Stimulated activated naive CD4-positive, alpha-beta T cell treated with Interleukin-2 at 50 U/mL for 16 hours (primary cell): ENCODE measurements at places on chromosomes 7 and 10.

DNA sequence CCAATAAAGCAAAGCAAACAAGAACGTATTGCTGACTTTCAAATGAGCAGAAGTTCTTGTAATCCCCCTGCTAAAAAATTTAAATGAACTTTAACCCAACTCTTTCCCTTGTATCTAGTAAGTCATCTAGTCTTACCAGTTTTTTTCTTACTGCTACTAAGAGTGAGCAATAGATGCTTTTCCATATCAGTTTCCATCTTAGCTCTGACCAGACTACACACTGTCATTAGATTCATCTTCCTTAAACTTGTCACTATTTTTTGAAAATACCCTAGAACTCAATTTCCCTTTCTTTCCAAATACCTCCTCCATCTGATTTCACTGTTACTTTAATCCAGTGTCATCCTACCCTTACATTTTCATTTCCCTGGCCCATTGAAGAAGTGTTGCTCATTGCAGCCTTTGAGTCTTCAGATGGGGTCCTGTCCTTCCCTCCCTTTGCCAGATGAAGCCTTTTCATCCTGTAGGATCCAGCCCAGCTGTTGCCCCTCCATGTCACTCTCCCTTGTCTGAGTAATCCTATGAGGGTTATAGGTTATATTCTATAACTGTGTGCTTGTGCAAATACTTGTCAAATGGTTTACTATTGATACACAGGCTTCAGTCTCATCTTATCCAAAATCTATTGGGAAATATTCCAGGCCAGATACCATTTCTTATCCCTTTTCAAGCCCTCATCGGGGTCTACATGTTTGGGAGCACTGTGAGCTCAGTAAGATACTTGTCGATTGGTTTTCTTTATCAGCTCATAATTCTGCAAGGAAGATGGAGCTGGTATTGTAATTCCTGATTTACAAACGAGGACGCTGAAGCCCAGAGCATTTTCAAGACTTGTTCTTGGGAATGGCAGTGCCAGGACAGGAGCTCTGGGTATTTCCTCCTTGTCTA lies 51.5 kb upstream of the ITGB1 start:
- DNase-seq: no peak

DNA sequence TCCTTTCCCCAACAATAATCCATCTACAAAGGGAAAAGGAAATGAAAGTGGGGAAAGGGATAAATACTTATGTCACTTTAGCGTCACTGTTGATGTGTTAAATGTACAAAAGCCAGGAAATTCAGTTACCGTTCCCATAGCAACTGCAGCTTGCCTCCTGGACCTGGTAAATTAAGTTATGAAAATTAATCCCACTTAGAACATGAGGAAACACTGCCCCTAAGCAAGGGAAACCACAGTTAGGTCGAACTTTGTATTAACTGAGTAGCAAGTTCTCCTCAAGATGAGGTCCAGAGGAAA lies 338.2 kb upstream of the AOAH start:
- DNase-seq: no peak

GRCh38 chr10:121063744-121064143 lies 212.6 kb downstream of the WDR11 start:
- no peak for DNase-seq

- no peak for DNase-seq
These were observed 209.4 kb upstream of the KLF14 start for GRCh38 chr7:130943336-130943901.

- DNase-seq: no peak
These were observed 90.0 kb downstream of the GSAP start for GRCh38 chr7:77326131-77326530.

DNA sequence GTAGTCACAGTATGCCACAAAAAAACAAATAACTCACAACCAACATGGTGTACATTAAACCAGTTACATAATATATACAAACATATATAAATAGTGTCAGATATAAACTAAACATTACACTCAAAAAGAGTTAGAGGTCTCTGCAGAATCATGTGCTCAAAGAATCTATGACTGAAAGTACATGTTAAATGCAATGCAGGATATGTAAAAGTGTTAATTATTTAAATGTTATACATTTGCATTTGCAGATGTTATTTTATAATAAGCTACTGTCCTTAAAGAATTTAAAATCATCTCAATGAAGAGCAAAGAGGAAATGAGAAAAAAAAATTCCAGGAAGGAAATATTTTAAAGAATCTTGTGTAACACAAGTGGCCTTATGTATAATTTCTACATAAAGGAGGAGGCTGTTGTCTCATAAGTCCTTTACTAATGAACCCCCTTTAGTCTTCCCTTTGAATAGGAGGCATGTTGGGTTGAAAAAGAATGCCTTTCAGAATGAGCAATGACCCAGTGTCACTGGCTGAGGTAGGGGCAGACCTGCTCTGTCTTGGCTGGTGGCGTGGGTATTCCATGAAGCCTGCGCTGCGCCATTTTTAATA lies 148.9 kb downstream of the ITGA8 start:
- no peak for DNase-seq

DNA sequence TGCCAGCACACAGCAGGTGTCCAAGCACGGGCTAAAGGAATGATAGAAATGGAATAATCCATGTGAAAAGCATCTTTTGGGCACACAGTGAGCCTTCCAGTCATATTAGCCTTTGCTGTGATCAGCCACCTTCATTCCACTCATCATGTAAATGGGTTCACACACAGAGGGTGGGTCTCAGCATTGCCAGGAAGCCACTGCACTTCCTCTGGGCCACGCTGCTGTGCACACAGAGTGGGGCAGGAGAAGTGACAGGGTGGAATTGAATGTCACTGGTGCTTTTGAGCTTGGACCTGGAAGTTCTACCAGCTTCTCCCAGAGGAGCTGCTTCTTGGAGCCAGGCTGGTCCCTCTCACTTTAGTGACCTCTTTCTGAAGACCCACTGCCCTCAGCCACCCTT lies 203.5 kb downstream of the USP6NL start:
- DNase-seq: no peak

DNA sequence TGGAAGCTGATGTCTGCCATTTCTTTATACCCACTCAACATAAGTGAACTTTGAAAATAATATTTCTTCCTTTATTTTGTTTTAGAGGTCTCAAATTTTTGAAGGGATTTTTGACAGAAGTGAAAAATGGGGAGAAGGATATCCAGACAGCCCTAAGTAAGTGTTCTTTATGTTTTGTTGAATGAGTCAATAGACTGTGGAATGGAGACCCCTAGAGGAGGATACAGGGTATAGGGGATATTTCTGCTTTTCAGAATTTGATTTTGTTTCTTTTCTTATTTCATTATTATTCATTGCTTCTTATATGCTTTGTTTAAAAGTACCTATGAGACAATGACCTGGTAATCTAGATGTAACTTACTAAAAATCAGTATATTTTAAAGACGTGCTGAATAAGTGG lies 34.4 kb downstream of the PLEKHA8 start:
- DNase-seq: no peak

GRCh38 chr10:813286-813685 lies 118.2 kb downstream of the LARP4B start:
- DNase-seq: no peak

GRCh38 chr7:47485640-47486435 lies 96.1 kb downstream of the TNS3 start:
- no peak for DNase-seq

DNA sequence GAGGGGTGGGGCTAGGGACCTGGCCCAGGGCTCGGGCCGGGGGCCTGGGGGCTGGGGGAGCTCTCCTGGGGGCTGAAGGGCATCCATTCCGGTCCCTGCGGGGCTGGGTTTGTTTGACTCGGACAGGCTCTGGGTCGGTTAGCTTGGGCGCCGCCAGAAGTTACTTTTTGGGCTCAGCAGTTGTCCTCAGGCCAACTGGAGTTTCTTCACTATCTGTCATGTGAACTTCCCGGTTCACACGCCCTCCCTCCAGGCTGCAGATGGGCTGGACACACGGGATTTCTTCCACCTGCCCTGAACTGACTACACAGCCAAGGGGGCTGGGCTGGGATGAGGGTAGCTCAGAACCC lies 3.8 kb downstream of the SLC4A2 start:
- DNase-seq: no peak

- DNase-seq: no peak
These were observed 50.9 kb downstream of the CALML3 start for GRCh38 chr10:5575482-5576153.

DNA sequence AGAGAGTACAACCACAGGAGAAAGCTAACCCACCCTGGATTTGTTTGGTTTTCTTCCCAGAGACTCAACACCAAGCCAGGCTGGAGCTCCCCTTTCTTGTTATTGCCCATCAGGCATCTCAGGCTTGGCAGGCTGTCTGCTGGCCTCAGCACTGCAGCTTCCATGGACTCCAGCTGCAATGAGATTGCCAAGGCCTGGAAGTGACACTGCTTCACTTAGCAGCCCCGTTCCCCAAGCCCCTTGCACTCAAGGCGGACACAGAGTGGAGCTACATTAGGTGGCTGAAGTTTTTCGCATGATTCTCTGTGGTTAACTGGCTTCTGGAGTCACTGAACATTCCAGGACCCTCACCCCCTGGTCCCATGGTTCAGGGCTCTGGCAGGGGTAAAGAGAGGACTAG lies 163.1 kb upstream of the GDF10 start:
- no peak for DNase-seq

DNA sequence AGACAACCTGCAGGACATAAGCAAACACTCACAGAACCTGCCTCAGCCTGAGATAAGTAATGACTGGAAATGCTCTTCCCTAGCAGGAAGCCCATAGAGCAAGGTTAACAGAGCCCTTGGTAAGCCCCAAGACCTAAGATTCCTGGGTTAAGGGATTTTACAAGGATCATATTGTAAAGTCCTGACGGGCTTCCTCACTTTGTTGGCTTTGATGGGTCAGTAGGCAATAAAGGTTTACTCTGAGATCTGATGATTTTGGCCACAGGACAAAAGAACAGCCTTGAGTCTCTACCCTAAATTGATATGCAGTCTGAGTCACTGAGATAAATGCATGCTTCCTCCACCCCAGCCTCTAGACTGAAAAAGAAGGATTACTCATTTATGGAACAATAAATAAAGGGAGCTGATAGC lies 270.8 kb downstream of the HTR7 start:
- DNase-seq: no peak

DNA sequence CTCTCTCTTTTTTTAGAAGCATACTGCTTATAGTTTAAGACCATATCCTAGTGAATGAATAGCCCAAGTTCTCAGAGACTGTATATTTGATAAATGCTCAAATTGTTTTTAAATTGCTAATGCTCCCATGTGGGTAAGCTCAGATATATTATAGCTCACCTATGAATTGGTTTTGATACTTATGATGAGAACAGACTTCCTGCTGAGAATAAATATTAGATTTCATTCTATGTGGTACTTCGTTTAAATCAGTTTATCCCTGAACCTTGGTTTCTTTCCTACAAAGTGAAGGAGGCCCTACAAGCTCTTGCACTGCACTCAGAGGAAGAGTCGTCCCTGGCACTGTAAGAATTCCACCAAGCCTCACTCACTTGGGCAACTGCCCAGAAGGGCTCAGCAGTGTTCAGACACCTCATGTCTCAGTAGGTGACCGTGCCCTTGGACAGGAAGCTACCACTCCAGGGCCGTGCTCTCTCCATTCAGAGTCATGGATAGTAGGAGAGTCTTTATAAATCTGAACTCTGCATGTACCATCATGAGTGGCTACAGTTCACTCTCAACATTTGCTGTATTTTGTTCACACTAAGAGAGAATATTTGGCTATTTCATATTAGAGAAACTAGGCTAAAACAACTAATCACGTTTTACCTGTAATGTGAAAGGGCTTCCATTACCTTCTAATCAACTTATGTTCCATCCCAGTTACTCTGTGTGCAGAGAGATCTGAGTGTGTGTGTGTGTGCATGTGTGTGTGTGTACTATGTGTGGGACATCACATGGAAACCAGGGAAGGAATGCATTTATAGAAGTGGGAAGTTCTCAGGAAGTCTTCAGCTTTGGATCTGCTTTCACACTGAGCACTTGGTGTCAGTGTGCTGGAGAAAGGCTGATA lies 93.8 kb downstream of the PTPRE start:
- DNase-seq: no peak

DNA sequence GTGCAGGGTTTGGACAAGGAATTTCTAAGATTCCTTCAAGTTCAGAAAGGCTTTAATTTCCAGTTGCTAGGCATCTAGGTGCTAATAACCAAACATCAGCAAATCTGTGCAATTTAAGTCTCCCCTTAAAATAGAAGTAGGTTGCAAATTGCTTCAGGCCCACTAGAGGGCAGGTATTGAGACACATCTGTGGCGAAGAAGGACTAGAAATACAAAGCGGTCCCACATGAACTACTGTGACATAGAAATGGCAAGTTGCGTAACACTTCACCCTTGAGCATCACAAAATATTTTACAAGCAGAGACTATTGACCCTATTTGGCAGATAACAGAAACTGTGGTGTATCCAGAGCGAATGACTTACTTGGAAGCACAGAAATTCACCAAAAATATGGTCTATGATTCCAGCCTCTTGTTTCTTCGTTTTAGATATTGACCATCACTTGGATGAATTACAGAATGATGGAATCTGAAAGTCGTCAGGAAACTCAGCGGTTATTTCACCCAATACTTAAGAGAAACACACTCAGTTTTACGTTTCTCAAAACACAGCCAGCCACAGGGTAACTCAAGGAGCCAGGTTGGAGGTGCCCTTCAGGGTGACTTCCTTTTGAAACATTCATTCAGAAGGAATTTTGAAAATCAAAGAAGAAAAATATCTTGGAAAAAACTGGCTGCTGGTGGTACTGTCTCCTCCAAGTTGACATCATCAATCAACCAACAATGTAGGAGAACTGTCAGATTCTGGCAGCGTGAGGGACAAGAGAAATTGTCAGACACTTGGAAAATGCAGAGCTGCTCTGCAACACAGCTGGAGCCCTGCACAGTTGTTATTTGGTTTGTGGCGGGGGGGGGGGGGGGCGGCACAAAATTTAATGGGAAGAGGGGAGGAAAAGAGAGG lies 256.3 kb upstream of the MINDY3 start:
- no peak for DNase-seq

- DNase-seq: no peak
These were observed 91.8 kb downstream of the SH3PXD2A start for GRCh38 chr10:103763374-103764202.

DNA sequence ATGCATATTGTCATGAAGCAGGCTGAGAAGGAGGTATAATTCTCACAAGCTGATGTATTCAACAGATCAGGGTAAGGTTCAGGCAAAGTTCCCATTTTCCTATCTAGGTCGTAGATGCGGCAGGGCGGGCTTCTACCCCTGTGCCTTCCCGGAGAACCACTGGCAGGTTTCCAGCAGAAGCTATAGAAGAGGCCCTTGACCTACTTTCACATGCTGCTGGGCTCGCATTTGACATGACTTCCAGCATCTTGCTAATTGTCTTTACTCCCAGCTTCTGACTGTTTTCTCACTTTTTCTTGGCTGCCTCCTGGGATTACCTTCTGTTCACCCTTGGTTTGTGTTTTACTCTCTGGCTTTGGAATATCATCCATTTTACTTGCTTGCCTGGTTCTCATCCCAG lies 32.6 kb upstream of the ORC5 start:
- no peak for DNase-seq

DNA sequence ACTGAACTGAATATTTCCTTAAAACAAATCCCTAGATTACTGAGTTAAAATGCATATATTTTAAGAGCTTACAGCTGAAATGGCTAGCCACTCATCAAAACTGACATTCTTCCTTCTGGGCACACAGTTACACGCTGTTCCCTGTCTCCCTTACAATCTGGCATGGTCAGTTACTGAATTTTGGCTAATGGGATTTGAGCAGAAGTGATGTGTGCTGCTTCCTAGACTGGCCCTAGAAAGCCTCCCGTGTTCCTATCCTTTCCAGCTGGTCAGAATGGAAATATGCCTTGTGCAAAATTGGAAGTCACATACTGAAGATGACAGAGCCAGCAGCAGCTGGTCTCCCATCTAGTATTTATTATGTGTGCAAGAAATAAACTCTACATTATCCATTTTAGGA lies 128.7 kb upstream of the NAMPT start:
- DNase-seq: no peak

- DNase-seq: no peak
These were observed 175.9 kb upstream of the TAC1 start for GRCh38 chr7:97555857-97556421.
